Motor neuron (in vitro differentiated cells): ENCODE measurements at places on chromosomes 3 and 15.

DNA sequence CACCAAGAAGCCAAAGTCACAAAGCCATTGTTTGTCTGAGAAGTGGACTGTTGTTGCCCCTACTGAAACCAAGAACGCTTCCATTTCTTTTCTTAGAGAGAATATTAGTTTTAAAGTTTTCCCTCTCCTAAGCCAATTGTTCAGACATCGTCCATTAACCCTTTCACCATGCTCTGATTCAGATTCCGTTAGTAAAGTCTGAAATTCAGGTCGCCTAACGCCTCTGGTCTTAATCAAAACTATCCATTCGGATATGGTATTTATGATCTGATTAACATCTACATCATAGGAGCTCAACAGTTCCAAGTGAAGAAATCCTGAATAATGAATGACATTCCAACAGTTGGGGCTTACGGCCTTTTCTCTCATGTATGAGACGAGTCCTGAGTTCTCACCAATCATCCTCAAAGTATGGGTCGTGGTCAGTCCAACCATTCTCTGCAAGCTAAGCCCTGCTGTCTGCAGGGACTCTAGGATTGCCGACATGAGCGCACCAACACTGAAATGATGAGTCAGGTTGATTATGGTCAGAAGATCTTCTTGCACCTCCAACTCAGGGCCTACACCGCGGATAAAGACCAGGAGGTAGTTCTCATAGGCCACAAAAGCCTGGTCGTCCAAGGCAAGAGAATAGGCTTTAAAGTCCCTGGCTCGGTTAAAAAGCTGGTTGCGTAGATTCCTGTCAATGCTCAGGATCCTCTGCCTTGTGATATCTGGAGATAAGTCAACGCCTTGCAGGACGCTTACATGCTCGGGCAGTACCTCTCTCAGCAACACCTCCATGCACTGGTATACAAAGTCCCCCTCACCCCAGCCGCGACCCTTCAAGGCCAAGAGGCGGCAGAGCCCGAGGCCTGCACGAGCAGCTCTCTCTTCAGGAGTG is 767 bp downstream of the EPM2AIP1 start:
- ATAC-seq, result no peak

DNA sequence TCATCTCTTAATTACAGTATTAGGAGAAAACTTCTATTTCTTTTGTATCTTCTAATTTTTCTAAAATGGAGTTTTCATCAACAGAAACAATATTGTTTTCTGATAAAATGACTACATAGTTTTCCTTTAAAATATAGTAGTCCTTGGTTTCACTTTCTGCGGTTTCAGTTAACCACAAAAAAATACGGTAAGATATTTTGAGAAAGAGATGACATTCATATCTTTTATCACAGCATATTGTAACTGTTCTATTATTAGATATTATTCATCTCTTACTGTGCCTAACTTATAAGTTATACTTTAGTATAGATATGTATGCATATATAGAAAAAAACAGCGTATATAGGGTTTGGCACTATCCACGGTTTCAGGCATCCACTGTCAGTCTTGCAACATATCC is 2.3 kb downstream of the B4GALT4 start:
- no peak for ATAC-seq

- no peak for ATAC-seq
Measured at GRCh38 chr3:141556034-141556433, 69.2 kb downstream of the RASA2 start.

- ATAC-seq, result peak; percentile 69
Measured at GRCh38 chr15:36090286-36090946, 489.0 kb upstream of the CDIN1 start.

GRCh38 chr3:194083637-194084224 is 52.2 kb upstream of the HES1 start:
- ATAC-seq, result no peak

GRCh38 chr15:69093614-69094013 is 66.8 kb upstream of the GLCE start:
- no peak for ATAC-seq

- peak; percentile 33 for ATAC-seq
Measured at GRCh38 chr3:149377408-149378364, at the start of gene TM4SF1. TM4SF1 (minus strand) TSS chr3:149377649; CDS start chr3:149377547, 102 bp downstream.

GRCh38 chr15:81049835-81050234 is 49.1 kb downstream of the TLNRD1 start:
- peak; percentile 92 for ATAC-seq

DNA sequence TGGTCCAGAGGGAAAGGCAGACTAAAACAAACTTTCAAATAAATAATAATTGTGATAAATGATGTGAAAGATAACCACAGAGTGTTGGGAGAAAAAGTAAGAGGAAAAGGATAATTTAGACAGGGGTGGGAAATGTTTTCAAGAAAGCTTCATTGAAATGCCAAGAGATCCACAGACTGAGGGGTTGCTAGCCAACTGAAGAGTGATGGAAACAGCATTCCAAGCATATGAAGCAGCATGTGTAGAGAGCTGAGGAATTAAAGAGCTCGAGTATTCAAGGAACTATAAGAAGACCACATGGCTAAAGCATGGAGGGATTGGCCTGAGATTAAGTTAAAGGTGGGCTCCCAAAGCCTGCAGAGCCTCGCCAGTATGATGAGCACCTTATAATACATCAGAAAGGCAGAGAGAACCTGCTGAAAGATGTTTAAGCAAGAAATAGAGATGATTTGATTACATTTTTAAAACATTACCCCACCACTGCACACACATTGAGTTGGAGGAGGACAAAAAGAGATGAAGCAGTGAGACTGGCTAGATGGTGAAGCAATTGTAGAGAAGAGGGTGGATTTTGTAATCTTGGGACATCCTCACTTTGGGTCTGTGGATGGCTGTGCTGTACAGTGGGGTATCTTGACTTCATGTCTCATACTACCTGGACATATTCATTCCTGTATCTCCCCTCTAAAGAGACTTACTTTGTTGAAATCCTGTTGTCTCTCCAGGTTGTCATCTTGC is 100.8 kb downstream of the STAC start:
- ATAC-seq, result no peak

DNA sequence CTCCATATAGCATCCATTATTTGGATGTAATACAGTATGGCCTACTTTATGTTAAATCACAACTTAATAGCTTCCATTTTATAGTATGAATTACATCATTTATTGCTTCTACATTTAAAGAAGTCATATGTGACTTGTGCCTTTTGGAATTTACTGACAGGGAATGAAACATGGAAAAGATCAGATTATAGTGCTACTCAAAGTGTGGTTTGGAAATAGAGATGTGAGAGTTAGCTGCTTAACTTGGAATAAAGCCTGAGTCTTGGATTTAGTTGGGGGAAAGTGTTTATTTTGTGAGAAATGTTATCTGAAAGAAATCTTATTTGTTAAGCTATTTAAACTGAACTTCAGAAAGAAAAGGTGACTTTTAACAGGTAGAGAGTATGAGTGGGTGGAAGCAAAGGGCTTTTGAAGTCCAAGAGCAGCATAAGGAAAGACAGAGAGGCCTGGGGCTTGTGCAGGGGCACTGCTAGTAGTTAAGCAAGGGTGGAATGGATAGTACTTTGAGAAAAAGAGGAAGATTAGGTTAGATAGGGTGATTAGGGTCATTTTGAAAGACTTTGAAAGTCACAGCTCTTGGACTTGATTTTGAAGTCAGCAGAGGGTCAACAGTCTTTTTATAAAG is 60.5 kb downstream of the SLMAP start:
- no peak for ATAC-seq

DNA sequence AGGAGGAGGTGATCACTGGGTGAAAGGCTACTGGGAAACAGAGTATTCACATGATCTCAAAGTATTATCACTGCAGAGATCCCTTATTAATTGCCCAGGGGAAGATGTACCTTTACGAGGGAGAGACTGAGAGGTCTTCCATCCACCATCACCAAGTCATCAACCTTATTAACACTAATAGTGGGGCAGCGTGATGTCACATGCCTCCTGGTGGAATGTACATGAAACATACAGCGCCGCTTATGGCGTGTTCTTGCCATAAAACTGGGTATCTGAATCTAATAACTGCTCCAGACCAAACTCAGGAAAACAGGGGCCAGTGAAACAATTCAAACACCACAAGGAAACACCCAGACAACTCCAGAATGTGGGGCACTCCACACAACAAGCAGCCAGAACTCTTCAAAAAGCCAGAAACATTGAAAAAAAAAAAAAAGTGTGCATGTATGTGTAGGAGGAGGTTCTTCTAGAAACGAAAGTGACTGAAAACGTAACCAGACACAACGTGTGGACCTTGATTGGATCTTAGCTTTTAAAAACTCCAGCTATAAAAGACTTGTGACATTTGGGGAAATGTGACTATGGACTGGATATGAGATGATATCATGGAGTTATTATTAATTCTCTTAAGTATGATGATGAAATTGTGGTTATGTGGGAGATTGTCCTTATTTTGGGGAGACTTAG is 4.6 kb downstream of the STIMATE start:
- ATAC-seq, result no peak

DNA sequence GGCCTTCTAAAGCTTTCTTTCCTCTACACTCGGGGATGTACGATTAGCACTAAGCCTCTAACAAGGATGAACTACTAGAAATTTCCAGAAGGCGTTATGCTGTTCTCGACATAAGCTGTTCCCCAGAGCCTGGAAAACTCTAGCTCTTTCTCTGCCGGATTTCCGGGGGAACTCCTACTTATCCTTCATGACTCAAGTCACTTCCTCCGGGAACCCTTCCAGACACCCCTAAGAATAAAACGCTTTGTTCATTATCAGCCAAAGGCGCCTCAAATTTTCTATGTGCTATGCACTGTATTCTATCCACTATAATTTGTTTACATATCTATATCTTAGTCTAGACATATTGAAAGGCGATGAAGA is 455 bp upstream of the SNAP23 start:
- peak; percentile 2 for ATAC-seq

GRCh38 chr3:77464111-77464688 is 424.3 kb downstream of the ROBO2 start:
- no peak for ATAC-seq

DNA sequence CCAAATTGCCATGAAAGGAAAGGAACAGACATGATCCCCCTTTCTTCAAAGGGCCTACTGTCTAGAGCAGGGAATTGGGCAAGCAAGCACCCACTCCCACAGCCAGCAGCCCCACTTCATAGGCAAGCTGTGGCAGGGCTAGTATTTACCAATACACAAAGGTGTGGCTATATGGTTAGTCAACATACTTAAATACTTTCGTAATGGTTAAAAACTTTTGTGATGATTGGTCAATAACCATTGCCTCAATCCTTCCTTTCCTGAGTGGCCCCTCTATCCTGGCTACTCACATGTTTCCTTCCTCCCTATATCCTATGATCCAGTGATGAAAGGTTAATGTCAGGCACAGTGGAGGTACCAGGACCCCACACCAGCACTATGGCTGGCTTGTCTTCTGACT is 30.1 kb upstream of the ARL8B start:
- ATAC-seq, result no peak

- ATAC-seq, result peak; percentile 51
Measured at GRCh38 chr3:69838696-69839515, 99.6 kb downstream of the MITF start.

- ATAC-seq, result no peak
Measured at GRCh38 chr3:60225848-60226247, 1025.4 kb downstream of the FHIT start.

DNA sequence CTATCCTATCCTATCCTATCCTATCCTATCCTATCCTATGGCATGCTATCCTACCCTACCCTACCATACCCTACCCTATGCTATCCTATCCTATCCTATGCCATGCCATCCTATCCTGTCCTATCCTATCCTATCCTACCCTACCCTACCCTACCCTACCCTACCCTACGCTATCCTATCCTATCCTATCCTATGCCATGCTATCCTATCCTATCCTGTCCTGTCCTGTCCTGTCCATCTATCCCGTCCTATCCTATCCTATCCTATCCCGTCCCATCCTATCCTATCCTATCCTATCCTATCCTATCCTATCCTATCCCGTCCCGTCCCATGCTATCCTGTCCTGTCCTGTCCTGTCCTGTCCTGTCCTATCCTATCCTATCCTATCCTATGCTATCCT is 57.4 kb downstream of the SLC6A11 start:
- ATAC-seq, result no peak

DNA sequence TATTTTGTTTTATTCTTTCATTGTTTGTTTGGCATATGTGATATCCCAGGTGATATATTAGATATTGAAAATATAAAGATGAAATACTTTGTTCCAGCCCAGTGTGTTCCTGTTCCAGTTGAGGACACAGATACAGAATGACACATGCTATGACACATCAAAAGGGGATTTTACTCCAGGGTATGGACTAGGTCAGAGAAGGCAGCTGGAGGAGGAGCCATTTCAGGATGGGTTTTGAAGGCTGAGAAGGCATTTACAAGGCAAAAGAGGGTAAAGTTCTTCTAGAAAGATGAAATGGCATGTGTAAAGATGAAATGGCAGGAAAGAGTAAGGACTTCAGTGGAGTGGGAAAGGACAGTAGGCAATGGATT is 163.8 kb downstream of the ZIC1 start:
- peak; percentile 33 for ATAC-seq

GRCh38 chr3:55218577-55218976 is 268.5 kb downstream of the WNT5A start:
- ATAC-seq, result no peak

GRCh38 chr3:122691195-122691594 is 10.6 kb downstream of the PARP14 start:
- ATAC-seq, result no peak

DNA sequence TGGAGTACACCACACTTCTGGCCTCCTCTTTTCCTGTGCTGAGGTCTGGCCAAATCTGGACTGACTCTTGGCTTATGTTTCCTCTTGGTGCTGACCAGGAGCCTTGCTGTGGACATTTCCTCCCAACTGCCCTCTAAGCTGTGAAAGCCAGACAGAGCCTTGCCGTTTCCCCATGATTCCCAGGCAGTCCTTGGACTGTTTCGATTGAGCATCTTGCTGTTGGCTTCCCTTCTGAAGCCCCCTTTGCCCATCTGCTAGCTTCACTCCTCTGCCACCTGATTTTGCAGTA is 110.5 kb downstream of the EPHB1 start:
- ATAC-seq, result no peak

DNA sequence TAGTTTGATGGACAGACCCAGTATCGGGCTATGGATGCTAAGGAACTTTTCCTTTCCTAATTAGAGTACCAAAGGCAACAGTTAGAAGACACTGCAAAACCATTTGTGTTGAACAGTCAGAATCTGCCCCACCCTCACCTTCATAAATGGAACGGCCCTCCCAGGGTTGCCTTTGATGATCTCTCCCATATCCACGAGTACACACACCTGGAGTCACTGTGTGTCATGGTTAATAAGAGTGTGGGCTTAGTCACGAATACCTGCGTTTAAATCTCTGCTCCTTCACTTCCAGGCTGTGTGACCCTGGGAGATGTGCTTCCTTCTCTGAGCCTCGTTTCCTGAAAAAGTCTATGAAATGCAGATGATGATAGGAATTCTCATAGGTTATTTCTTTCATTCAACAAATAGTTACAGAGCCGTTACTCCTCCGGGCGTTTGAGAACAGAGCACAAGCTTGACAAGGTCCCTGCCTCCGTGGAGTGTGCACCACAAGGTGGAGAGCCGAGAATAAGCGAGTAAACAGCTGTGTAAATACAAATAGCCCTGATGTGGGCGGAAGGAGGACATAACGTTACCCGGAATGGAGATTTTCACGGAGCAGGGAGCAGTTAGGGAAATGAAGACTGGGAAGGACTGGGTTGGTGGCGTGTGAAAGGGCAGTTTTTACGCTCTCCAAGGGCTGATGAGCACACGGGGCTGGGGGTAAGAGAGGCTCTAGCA is 6.7 kb downstream of the SLC51A start:
- ATAC-seq, result no peak
